Left lobe of liver (tissue), 2 donors: ENCODE measurements at places on chromosomes 16 and 17. TPM values are rescaled to one million over a fixed set of nuclear protein-coding genes. Genes with fewer than 3 reads are reported as not detected.

- DNase-seq = no peak
Observed at GRCh38 chr16:55329791-55330428, 5.9 kb downstream of the IRX6 start.

DNA sequence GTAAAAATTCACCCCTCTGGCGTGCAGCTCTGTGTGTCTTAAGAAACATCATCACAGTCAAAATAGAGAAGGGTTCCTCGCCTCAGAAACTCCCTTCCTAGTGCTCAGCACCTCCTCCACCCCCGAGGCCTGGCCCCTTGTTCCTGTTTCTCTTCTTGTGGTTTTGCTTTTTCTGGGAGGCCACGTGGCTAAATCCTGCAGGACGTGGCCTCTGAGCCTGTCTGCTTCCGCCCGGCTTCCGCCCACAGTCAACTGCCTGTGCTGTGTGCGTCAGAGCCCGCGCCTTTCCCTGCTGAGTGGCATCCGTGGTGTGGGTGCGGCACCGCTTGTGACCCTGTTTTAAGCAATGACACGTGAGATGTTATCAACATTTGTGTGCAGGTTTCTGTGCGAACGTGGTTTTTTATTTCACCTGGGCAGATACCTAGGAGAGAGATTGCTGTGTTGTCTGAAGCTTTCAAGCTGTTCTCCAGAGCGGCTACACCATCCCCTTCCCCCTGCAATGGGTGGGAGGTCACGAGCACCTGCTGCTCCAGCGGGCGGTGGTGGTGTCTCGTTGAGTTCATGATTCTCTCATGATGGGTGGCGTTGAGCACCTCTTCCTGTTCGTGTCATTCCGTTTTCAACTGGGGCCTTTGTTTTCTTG, 21.7 kb downstream of the ACSF3 start:
- peak; percentile 60 for DNase-seq

GRCh38 chr17:45345246-45345553, 28.4 kb upstream of the MAP3K14 start:
- no peak for DNase-seq

DNAH17 gene
- total RNA-seq = not detected

- DNase-seq = no peak
Observed at GRCh38 chr17:81095383-81095762, 60.4 kb downstream of the BAIAP2 start.

NPIPA5 gene
- 0.50 TPM for total RNA-seq

MEAK7 gene
- total RNA-seq = 2.9 TPM

CDH5 gene
- total RNA-seq = 13.5 TPM

SLC35G6 gene
- total RNA-seq = not detected

ITGAE gene
- total RNA-seq = 5.6 TPM

CFAP20 gene
- 19.2 TPM for total RNA-seq

DCAF7 gene
- 24.3 TPM for total RNA-seq

SCNN1B gene
- total RNA-seq = 0.18 TPM

MAP2K3 gene
- 71.5 TPM for total RNA-seq

DNA sequence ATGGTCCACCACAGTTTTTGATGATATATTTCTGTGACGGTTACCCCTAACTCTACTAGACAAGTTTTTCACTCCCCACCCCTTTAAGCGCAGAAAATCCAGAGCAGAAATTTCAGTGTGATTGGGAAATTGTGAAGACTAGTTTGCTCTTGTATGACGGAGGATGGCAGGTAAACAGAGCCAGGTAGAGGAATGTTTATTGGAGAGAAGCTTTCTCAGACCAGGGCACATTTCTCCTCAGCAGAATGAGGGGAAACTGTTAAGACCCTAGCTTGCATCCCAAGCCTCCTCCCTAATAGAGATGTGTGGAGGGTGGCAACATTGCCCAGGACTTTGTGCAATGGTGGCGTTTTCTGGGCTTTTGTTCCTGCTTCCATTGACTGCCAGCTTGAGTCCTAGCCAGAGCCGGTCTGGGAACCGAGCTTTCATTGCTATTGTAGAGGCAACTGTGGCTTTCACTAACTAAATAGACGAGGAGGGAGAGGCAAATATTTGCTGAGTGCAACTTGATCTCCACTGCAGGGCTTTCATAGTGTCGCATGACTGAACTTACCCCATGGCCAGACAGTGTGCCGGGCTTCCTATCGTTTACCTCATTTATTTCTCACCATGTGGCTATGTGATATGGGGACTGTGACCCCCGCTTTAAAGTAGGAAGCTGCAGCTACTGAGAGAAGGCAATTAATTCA, 159.6 kb upstream of the MPHOSPH6 start:
- peak; percentile 81 for DNase-seq

- peak; percentile 79 for DNase-seq
Observed at GRCh38 chr16:3681206-3681605, 26.7 kb downstream of the DNASE1 start.
